Bronchial smooth muscle cell (primary cell): ENCODE measurements at places on chromosomes 7 and 10. TPM values are rescaled to one million over a fixed set of nuclear protein-coding genes. Genes with fewer than 3 reads are reported as not detected.

MET gene
- 13.1 and 20.2 TPM in 2 replicates for total RNA-seq

PTN gene
- total RNA-seq = 5.2 and 38.6 TPM in 2 replicates

SFTPA2 gene
- total RNA-seq = not detected in 2 replicates

LHFPL3 gene
- total RNA-seq = not detected in 2 replicates

MYO3A gene
- total RNA-seq = not detected in 2 replicates

GCK gene
- 1.1 and 3.2 TPM in 2 replicates for total RNA-seq

TLL2 gene
- total RNA-seq = under 0.01 TPM in 2 replicates

EGR2 gene
- under 0.01 TPM in 1 of 2 replicates, not detected in the other for total RNA-seq

FEZF1 gene
- total RNA-seq = not detected in 2 replicates

HOXA3 gene
- 1.3 and 2.4 TPM in 2 replicates for total RNA-seq

TFEC gene
- total RNA-seq = under 0.01 and 0.16 TPM in 2 replicates

CDH23 gene
- total RNA-seq = 0.17 and 0.32 TPM in 2 replicates

PODXL gene
- total RNA-seq = 0.17 and 0.47 TPM in 2 replicates

ATP6V0A4 gene
- not detected in 2 replicates for total RNA-seq

CAV1 gene
- 273 and 450 TPM in 2 replicates for total RNA-seq

SPDYE2B gene
- not detected in 2 replicates for total RNA-seq

CNPY1 gene
- not detected in 2 replicates for total RNA-seq

PIK3CG gene
- not detected in 2 replicates for total RNA-seq

MINDY4 gene
- total RNA-seq = 4.4 and 6.3 TPM in 2 replicates

FAM107B gene
- 18.4 and 24.1 TPM in 2 replicates for total RNA-seq

TRPV6 gene
- total RNA-seq = not detected in 2 replicates

WIPF3 gene
- under 0.01 TPM in 1 of 2 replicates, not detected in the other for total RNA-seq

CHN2 gene
- total RNA-seq = 0.09 and 0.32 TPM in 2 replicates

TRIM50 gene
- not detected in 2 replicates for total RNA-seq

NKX2-3 gene
- total RNA-seq = not detected in 2 replicates

LRIT1 gene
- total RNA-seq = not detected in 2 replicates

NYAP1 gene
- 2.0 and 2.4 TPM in 2 replicates for total RNA-seq
